Activated T-cell treated with anti-CD3 and anti-CD28 coated beads for 4 hours (primary cell): ENCODE measurements at places on chromosomes 12 and 14.

- no peak for DNase-seq
These were observed 15.4 kb upstream of the KITLG start for GRCh38 chr12:88595697-88596096.

DNA sequence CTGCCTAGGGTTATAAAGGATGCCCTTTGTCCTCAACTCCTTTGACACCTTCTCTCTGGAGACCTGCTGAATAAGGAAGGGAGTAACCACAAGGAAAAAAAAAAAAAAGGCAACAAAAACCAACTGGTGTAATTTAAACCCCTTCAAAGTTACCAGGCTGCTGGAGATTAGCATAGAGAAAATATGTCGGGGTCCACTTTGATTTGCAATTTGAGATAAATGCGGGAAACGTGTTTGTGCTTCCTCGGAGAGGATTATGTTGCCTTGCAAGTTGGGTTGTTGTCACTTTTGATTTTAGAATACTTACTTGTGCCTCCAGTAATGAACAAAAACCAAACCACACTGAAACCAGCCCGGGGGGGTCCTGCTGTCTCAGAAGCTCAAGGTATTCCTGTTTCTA, 200.2 kb upstream of the MYL2 start:
- DNase-seq: no peak

- DNase-seq: no peak
These were observed 48.6 kb upstream of the TMPO start for GRCh38 chr12:98466640-98467400.

GRCh38 chr14:94643316-94644101, 31.3 kb downstream of the SERPINA3 start:
- no peak for DNase-seq
